NCI-H1105 (cell line): ENCODE measurements at places on chromosomes 13 and 19.

DNA sequence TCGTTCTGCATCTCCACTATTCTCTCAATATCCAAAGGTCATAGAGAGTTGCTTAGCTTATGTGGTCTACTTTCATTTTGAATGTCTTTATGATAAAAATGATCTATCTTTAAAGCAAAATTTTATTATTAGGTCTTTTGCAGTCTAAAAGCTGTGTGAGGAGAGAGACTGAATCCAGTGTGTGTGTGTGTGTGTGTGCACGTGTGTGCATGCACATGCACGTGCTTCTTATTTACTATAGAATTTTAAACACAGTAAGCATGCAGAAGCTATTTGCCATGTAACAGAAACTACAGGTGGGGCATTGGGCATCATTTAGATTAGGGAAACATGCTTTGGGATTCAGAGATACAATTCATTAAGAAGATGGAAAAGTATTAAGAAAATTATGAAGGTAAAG lies 136.0 kb upstream of the SPRY2 start:
- no peak for DNase-seq

DNA sequence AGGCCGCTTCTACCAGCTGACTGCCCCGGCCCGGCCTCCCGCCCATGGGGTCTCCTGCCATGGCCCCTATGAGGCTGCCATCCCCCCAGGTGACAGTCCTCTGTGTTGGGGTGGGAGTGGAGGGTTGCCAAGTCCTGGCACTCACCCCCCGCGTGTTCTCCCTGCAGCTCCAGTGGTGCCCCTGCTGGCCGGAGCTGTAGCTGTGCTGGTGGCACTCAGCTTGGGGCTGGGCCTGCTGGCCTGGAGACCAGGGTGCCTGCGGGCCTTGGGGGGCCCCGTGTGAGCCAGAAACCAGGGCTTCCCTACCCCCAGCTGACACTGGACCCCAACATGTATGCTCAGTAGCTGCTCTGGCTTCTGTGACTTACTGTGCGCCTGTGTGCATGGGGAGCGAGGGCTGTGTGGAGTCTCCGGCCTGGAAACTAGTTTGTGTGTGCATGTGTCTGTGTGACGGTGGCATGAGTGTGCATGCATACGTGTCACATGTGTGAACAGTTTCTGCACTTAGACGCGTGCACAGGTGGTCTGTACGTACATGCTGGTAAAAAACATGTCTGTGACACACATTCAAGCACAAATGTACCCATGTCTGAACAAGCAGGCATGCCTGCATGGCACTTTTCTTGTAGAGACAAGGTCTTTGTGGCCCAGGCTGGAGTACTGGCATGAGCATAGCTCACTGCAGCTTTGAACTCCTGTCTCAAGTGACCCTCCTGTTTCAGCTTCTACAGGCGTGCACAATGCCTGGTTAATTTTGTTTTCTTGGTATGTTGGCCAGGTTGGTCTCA lies 4.9 kb downstream of the ACP4 start:
- no peak for DNase-seq

- no peak for DNase-seq
Measured at GRCh38 chr19:11504502-11505031, 1.1 kb downstream of the ZNF653 start.

DNA sequence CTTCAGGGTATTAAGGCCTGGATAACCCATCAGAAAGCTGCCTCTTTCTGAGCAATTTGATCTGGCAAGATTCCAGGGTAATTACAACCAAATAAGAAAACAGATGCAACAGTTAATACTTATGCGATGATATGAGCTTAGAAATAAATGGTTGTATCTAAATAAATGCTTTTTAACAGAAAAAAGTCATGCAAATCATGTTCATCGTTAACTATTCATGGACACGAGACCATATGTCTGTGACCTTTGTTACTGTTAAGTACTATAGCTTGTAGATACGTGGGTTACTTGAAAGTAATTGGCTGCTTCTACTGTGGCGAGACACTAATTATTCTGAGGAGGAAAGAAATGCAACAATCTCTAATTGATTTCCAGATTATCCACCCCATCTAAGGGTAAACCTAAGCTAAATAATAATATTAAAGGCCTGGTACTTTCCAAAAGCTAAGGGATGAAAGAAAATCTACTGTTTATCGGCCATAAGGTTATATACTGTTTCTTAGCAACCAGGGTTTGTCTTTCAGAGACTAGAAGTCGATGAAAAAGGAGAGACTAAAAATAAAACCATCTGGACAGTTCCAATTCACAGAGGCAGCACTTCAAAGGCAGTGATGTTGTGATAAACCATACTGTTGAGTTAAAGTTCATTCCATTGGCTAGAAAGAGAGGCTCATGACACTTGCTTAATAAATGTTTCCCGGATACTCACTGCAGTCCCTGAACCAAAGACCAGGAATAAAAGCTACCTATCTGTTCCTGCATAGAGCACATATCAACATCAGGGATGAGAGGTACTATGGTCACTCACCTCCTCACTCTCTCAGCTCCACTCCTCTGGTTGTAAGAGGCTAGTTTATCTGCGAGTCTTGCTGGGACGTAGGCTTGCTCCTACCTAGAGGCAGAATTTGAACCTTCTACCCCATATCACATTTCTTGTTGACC lies 1.5 kb downstream of the EPSTI1 start:
- DNase-seq = peak; percentile 36

GRCh38 chr13:45932676-45933075 lies 81.1 kb upstream of the SIAH3 start:
- DNase-seq = no peak

- DNase-seq = no peak
Measured at GRCh38 chr19:49327878-49328544, 3.0 kb upstream of the SLC6A16 start.

DNA sequence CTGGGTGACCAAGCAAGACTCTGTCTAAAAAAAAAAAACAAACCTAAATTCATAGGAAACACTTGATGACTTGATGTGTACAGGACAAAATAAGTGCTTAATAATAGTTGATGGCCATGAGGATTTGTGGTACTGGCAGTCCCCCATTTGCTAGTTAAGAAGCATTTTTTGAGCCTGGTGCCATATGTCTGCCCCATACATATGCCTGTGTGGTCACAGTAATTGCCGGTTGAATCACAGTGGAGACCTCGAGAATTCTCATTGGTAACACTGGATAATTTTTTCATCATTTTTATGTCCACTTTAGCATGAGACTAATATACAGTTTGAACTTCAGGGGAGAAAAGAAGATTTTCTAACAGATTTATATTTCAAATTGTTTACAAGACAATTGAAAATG lies 79.2 kb downstream of the LRCH1 start:
- no peak for DNase-seq

DNA sequence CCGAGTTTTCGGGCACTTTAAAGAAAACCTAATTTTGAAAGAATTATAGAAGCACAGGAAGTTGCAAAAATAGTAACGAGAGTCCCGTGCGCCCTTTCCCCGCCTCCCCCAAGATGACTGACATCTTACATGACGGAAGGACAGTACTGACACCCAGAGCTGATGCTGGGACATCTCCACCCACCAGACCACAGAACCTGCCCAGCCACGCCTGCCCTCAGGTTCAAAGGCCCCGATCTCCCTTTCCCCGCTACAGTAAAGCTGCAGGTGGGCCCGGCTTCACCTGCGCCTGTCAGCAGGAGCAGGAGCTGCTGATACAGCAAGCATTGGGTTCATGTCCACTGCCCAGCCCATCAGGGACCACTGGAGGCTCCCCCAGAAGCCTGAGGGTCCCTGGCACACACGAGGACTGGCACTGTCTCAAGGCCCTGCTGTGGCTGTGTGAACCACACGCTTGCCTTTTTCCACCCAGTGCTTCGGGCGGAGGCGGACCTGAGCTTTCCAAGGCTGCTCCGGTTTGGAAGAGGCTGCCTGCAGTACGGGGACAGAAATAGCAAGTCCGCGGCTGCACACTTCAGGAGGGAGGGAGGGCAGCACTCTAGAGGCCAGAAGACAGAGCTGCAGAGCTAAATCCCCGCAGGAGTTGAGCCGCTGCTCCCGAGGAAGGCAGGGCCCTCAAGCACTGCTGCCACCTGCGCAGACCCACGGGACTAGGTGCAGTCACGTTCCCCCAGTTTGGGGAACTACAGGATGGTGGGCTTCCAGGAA lies 8.7 kb downstream of the MAP2K2 start:
- no peak for DNase-seq

DNA sequence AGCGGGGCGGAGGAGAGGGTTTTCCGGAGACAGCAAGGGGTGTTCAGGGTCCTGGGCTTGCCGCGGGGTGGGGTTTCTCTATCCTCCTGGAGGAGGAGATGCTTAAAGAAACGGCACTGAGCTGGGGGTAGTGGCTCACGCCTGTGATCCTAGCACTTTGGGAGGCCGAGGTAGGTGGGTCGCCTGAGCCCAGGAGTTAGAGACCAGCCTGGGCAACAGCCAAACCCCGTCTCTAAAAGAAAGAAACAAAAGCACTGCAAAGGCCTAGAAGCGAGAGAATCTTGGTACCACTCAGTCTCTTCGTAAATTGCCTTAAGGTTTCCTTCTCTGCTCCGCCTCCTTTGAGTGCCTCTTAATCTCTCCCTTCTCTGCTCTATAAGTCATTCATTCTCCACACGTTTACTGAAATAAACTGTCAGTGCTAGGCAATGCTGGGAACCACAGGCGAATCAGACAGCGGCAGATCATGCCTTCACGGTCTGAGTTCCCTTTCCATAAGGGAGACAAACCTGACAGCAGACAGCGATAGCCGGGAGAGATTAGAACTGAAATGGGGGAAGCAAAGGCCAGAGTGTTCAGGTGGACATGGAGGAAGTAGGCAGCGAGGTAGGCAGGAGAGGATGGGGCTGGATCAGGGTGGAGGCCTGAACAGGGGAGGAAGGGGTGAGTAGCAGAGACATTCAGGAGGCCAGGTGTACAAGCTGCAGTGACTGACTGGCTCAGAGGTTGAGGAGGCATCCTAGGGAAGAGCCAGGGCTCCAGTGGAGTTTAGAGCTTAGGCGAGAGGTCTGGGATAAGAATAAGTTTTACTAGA lies 580 bp downstream of the EIF3K start:
- DNase-seq = no peak

- no peak for DNase-seq
Measured at GRCh38 chr13:50613356-50613831, 230.1 kb downstream of the DLEU7 start.

- no peak for DNase-seq
Measured at GRCh38 chr19:17557466-17557865, 2.0 kb downstream of the COLGALT1 start.

GRCh38 chr19:17214508-17215126 lies 540 bp upstream of the USE1 start:
- DNase-seq = no peak

GRCh38 chr13:42035905-42036521 lies 12.4 kb upstream of the DGKH start:
- no peak for DNase-seq

GRCh38 chr13:103731959-103732358 lies 665.7 kb upstream of the SLC10A2 start:
- no peak for DNase-seq

GRCh38 chr19:36121486-36122124 lies 6.3 kb downstream of the TBCB start:
- no peak for DNase-seq

GRCh38 chr19:15252398-15253018 lies 20.3 kb upstream of the EPHX3 start:
- DNase-seq = no peak

GRCh38 chr13:60590800-60591747 lies 194.1 kb downstream of the TDRD3 start:
- no peak for DNase-seq
